Astrocyte (in vitro differentiated cells and primary cell): ENCODE measurements at places on chromosomes 1 and 21. TPM values are rescaled to one million over a fixed set of nuclear protein-coding genes. Genes with fewer than 3 reads are reported as not detected.

- peak overlapping the region; percentile 12 for H3K4me3 ChIP-seq
- peak; percentile 58 for DNase-seq
- H3K36me3 ChIP-seq = no peaks in the 10 kb centered on the region
- no peaks in the 10 kb centered on the region for H3K27me3 ChIP-seq
- peak overlapping the region; percentile 41 for H3K27ac ChIP-seq
These were observed 14.4 kb downstream of the S100A16 start for GRCh38 chr1:153598309-153599172.

DNA sequence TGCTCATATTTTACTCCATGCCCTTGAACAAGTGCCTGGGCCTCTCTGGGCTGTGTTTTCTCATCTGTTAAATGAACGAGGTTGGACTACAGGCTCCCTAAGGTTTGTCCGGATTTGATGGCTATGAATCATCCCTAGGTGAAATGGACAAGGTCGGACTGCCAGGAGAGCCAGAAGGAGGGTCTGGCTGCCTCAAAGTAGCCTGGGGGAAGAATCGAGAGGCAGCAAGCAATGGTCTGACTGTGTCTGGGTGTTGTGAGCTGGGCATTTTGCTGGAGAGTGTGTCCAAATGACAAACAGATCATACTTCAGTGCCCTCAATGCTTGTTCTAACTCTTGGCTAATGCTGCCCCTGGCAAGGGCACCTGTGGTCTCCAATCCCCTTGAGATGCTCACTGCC lies 730.9 kb downstream of the PTPRU start:
- H3K27ac ChIP-seq = no peak overlapping the region
- H3K27me3 ChIP-seq = peaks cover 4% of the 10 kb centered on the region
- H3K4me3 ChIP-seq = no peak overlapping the region
- no peak for DNase-seq

- DNase-seq = no peak
- no peaks in the 10 kb centered on the region for H3K36me3 ChIP-seq
- no peaks in the 10 kb centered on the region for H3K4me1 ChIP-seq
These were observed 13.2 kb upstream of the SLC45A3 start for GRCh38 chr1:205693421-205693991.

GRCh38 chr1:116260621-116261020 lies 112.4 kb upstream of the ATP1A1 start:
- DNase-seq = no peak
- H3K4me3 ChIP-seq = no peak overlapping the region
- H3K27me3 ChIP-seq = peaks cover 2% of the 10 kb centered on the region
- H3K4me1 ChIP-seq = no peaks in the 10 kb centered on the region
- no peak overlapping the region for H3K27ac ChIP-seq
- no peaks in the 10 kb centered on the region for H3K36me3 ChIP-seq

DNA sequence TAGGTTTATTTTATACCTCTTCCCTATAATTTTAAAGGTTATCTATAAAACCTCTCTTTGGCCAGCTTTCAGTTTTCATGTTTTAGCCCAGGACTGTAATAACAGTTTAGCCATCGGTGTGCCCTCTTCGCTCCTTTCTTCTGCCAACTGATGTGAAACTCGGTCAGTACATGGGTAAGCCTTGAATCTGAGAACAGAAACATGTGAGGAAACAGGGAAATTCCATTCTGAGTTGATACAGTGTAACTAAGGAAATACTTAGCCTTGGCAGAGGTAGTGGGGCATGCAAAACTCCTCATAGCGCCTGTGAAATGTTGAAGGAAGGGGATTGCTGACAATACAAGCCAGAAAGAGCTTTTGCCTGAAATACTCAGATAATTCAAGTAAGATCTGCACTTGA lies 465.2 kb downstream of the NCAM2 start:
- no peaks in the 10 kb centered on the region for H3K36me3 ChIP-seq
- no peak for DNase-seq
- H3K4me1 ChIP-seq = no peaks in the 10 kb centered on the region
- H3K27ac ChIP-seq = no peak overlapping the region
- no peak overlapping the region for H3K4me3 ChIP-seq
- H3K27me3 ChIP-seq = no peaks in the 10 kb centered on the region

- no peaks in the 10 kb centered on the region for H3K36me3 ChIP-seq
- H3K4me3 ChIP-seq = no peak overlapping the region
- H3K27me3 ChIP-seq = no peaks in the 10 kb centered on the region
These were observed 31.4 kb downstream of the GRIK3 start for GRCh38 chr1:37002898-37003297.

GRCh38 chr1:55445416-55445815 lies 230.3 kb upstream of the USP24 start:
- H3K27me3 ChIP-seq = no peaks in the 10 kb centered on the region
- no peak overlapping the region for H3K27ac ChIP-seq
- peaks cover 15% of the 10 kb centered on the region for H3K4me1 ChIP-seq
- no peak overlapping the region for H3K4me3 ChIP-seq
- DNase-seq = no peak

GRCh38 chr1:217180443-217180842 lies 450.4 kb downstream of the GPATCH2 start:
- H3K27me3 ChIP-seq = no peaks in the 10 kb centered on the region
- no peak overlapping the region for H3K4me3 ChIP-seq
- no peak overlapping the region for H3K27ac ChIP-seq
- H3K4me1 ChIP-seq = no peaks in the 10 kb centered on the region
- no peak for DNase-seq
- H3K36me3 ChIP-seq = no peaks in the 10 kb centered on the region

DNA sequence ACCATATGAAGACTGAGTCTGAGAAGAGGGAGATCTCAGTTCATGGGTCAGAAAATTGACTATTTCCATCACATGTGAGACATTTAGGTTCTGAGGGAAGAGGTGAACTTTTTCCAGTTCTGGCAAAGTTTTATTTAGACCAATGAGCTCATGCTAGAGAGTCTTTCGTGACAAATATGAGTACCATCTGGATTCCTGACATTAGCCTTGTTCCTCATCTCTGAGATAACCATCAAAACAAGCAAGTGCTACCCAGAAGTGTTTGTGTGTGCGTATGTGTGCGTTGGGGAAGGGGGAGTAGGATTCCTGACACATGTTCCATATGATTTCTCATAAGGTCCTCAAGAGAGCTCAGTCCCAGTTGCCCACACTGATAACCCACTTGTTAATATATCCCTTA lies 120.6 kb downstream of the FASLG start:
- DNase-seq = no peak
- H3K36me3 ChIP-seq = no peaks in the 10 kb centered on the region
- H3K27me3 ChIP-seq = no peaks in the 10 kb centered on the region

DNA sequence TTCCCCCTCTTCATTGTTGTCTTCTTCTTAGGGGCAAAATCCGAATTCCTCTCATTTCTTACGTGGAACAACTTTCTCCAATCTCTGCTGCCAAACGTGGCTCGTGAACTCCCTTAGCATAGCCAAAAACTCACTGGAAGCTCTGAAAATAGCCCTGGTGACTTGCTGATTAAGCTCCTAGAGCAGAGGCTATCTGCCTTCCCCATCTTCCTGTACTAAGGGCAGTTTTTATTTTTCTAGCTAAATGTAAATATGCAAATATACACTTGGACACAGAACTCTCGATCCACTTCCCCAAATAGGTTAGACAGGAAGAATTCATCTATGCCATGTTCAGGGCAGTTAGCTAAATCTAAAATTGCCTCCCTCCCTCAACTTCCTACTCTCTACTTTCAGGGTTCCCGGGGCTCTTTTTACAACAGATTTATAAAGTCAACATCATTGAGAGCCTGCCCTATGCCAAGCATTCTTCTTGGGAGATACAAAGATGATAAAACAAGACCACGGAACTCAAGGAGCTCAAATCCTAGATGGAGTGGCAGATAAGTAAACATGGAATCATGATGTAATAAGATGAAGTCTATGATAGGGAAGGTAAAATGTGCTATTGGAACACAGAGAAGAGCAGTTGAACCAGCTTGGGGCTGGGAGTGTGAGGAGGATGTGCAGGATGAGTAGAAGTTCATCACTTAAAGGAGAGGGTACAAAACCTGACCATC lies 59.4 kb upstream of the FMOD start:
- H3K27me3 ChIP-seq = no peaks in the 10 kb centered on the region
- no peak overlapping the region for H3K4me3 ChIP-seq
- H3K27ac ChIP-seq = no peak overlapping the region
- DNase-seq = no peak

- H3K36me3 ChIP-seq = no peaks in the 10 kb centered on the region
- no peak for DNase-seq
- H3K4me1 ChIP-seq = peaks cover 10% of the 10 kb centered on the region
- H3K27ac ChIP-seq = no peak overlapping the region
- no peaks in the 10 kb centered on the region for H3K27me3 ChIP-seq
- no peak overlapping the region for H3K4me3 ChIP-seq
These were observed 11.2 kb upstream of the LEPR start for GRCh38 chr1:65409314-65409713.

- H3K4me1 ChIP-seq = peaks cover 32% of the 10 kb centered on the region
- H3K27ac ChIP-seq = peak overlapping the region; percentile 78
- DNase-seq = peak; percentile 57
- no peaks in the 10 kb centered on the region for H3K36me3 ChIP-seq
These were observed 4.1 kb upstream of the SLC2A1 start for GRCh38 chr1:42962641-42963377.

DNA sequence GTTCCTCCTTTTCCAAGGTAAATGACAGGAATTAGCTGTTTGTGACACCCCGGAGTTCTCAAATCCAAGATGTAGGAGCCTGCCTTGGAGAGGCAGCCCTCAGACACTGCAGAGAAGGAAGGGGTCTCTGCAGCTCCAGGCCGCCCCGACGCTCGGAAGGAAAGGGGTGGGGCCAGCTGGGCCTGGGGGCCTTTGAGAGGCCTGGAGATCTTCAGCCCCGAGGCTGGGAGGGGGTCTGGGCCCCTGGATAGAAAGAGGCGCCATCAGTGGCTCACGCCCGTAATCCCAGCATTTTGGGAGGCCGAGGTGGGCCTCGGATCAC lies 1.1 kb upstream of the TNFRSF18 start:
- H3K4me1 ChIP-seq = peaks cover 27% of the 10 kb centered on the region
- H3K27ac ChIP-seq = no peak overlapping the region
- no peak for DNase-seq

GRCh38 chr1:166763318-166763717 lies 76.0 kb upstream of the POGK start:
- no peak overlapping the region for H3K27ac ChIP-seq
- no peak for DNase-seq
- no peaks in the 10 kb centered on the region for H3K36me3 ChIP-seq

DNA sequence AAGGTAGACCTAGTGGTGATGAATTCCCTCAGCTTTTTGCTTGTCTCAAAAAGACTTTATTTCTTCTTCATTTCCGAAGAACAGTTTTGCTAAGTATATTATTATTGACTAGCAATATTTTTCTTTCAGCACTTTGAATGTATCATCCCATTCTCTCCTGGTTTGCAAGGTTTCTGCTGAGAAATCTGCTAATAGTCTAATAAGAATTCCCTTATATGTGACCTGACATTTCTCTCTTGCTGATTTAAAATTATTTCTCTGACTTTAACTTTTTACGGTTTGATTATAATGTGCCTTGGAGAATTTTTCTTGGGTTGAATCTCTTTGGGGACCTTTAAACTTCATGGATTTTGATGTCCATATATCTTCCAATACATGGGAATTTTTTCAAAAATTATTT lies 628.3 kb upstream of the ADGRL2 start:
- H3K27me3 ChIP-seq = no peaks in the 10 kb centered on the region
- H3K27ac ChIP-seq = no peak overlapping the region
- no peak overlapping the region for H3K4me3 ChIP-seq
- DNase-seq = no peak
- peaks cover 12% of the 10 kb centered on the region for H3K4me1 ChIP-seq

DNA sequence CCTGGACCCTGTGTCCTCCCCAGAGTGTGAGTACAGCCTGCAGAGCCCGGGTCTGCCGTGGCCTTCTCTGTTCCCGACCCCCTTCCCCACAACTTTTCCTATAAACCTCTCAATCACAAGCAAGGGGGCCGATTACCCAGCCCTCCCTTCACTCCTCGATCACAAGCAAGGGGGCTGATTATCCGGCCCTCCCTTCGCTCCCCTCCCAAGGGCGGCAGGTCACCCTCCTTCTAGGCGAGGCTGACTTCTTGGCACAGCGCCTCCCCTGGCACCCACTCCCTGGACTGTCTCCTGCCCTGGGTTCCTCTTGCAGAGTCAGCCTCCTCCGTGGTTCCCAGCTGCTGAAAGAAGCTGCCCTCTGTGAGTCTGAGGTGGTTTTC lies 12.3 kb upstream of the LDLRAP1 start:
- peaks cover 4% of the 10 kb centered on the region for H3K4me1 ChIP-seq
- DNase-seq = no peak

DNA sequence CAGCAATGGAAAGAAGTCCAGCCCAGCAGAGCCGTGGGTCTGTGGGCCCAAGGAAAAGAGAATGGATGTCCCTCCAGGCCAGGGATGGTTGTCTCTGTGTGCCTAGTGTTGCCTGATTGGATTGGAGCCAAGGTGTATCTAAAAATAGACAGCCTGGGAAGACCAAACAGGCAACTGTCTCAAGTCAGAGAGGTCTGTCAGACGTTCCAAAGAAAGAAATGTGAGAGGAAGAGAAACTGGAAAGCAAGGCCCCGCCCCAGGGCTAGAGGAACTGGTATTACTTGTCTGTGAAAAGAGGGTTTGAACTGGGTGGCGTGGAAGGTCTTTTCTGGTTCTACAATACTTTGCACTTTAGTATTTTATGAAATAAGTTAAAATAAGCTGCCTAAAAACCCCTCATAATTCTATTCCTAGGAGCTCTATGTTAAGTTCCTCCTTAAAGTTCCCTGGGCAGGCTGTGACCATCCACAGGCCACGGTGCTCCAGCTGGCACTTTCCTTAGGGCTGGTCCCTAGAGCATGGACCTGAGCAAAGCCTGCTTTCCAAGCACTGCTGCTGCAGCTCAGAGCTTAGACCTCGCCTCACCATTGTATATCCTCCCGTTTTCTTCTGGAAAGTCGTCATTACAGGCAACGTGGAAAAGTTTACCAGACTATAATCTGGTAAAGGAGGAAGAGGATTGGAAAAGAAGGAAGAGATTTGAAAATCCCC lies 151.6 kb downstream of the DISC1 start:
- no peaks in the 10 kb centered on the region for H3K27me3 ChIP-seq
- peak; percentile 30 for DNase-seq
- H3K36me3 ChIP-seq = no peaks in the 10 kb centered on the region

- DNase-seq = no peak
- no peaks in the 10 kb centered on the region for H3K27me3 ChIP-seq
- H3K4me3 ChIP-seq = peak overlapping the region; percentile 80
These were observed 1.3 kb downstream of the USP24 start for GRCh38 chr1:55213885-55214211.

- H3K36me3 ChIP-seq = peaks cover 11% of the 10 kb centered on the region
- DNase-seq = no peak
- no peak overlapping the region for H3K27ac ChIP-seq
- H3K4me1 ChIP-seq = peaks cover 17% of the 10 kb centered on the region
These were observed 4.4 kb upstream of the DVL1 start for GRCh38 chr1:1353389-1354151.

GRCh38 chr1:66575739-66576138 lies 41.8 kb downstream of the SGIP1 start:
- peaks cover 24% of the 10 kb centered on the region for H3K4me1 ChIP-seq
- no peak overlapping the region for H3K4me3 ChIP-seq
- H3K27me3 ChIP-seq = no peaks in the 10 kb centered on the region

GRCh38 chr1:31432592-31433395 lies 19.8 kb downstream of the SERINC2 start:
- H3K4me1 ChIP-seq = no peaks in the 10 kb centered on the region
- no peak overlapping the region for H3K27ac ChIP-seq
- H3K4me3 ChIP-seq = no peak overlapping the region
- DNase-seq = no peak
- H3K36me3 ChIP-seq = no peaks in the 10 kb centered on the region

The SRGAP2B gene
- 72.3 and 75.0 TPM in 2 replicates for total RNA-seq

The POGZ gene
- total RNA-seq = 58.8 and 63.9 TPM in 2 replicates

The DDAH1 gene
- 76.7 and 112 TPM in 2 replicates for total RNA-seq

The OR2L2 gene
- total RNA-seq = not detected in 2 replicates

The SELENBP1 gene
- 7.2 and 7.3 TPM in 2 replicates for total RNA-seq

The SPRR2G gene
- not detected in 2 replicates for total RNA-seq

The RNU1-2 gene
- total RNA-seq = 1,356 and 1,553 TPM in 2 replicates

The AIRE gene
- 0.07 TPM in 1 of 2 replicates, not detected in the other for total RNA-seq

The FMN2 gene
- 2.1 and 2.4 TPM in 2 replicates for total RNA-seq

The SLC41A1 gene
- total RNA-seq = 22.4 and 23.3 TPM in 2 replicates
